ENCODE measurements at places on chromosomes 12 and 14.

GRCh38 chr12:42541965-42542364 is 47.6 kb downstream of the PRICKLE1 start:
- no peak for DNase-seq

GRCh38 chr12:128755566-128755965 is 68.2 kb downstream of the SLC15A4 start:
- DNase-seq: no peak

DNA sequence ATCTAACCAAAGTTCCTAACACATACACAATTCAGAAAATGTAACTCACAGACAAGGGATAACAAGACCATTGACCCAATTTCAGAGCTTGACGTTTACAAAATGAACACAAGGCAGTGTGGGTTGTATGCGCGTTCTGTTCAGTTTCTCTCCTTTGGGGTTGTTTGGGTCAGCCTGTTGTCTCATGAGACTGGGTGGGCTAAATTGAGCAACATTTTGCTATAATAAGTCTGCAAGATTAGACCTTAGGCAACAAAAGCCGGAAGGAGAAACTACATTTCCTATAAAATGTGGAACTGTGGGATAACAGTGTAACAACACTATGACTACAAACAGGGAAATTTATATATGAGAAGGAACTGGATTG is 18.8 kb upstream of the LTA4H start:
- DNase-seq: peak; percentile 18

- DNase-seq: peak; percentile 19
Measured at GRCh38 chr12:31928246-31929026, 30.8 kb upstream of the RESF1 start.

- no peak for DNase-seq
Measured at GRCh38 chr12:18430425-18431048, 169.2 kb downstream of the PIK3C2G start.

GRCh38 chr14:63893701-63894458 is 41.1 kb downstream of the SYNE2 start:
- DNase-seq: no peak

DNA sequence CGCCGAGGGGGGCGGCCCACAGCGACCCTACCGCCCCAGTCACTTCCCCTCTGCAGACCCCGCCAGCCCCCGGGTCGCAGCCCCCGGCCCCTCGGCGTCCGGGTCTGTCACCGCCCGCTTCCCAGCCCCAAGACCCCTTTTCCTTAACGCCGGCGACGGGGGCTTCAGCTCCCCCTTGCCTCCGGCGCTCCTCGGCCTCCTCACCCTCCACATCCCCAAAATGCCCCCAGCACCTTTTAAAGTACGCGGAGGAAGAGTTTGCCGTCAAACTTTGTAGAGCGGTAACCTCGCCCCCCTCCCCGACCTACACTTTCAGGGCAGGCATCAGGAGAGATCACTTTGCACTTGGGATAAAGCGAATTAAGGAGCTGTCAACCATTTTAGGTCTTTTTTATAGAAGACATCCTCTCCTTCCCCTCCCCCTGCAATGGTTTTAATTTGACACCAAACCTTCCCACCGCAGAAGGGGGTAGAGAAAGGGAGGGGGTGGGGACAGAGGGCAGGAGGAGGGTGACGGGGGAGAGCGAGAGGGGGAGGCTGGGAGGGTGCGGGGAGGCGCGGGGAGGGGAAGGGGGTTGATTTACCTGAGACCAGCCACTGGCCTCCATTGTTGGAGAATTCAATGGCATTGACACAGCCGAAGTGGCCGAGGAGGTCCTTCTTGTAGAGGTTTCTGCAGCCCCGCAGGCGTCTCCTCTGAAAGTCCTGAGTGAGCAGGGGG is 578 bp downstream of the DCAF5 start:
- DNase-seq: peak; percentile 42

- no peak for DNase-seq
Measured at GRCh38 chr12:92624236-92624635, 78.6 kb upstream of the PLEKHG7 start.

- no peak for DNase-seq
Measured at GRCh38 chr12:68903511-68903910, 29.5 kb downstream of the CPM start.

GRCh38 chr12:98296462-98297079 is 218.8 kb upstream of the TMPO start:
- no peak for DNase-seq

- no peak for DNase-seq
Measured at GRCh38 chr14:83019744-83020414, 1486.2 kb upstream of the SEL1L start.

GRCh38 chr12:15216036-15216889 is 5.0 kb downstream of the RERG start:
- DNase-seq: no peak

- DNase-seq: no peak
Measured at GRCh38 chr12:30573145-30573544, 122.5 kb downstream of the IPO8 start.

DNA sequence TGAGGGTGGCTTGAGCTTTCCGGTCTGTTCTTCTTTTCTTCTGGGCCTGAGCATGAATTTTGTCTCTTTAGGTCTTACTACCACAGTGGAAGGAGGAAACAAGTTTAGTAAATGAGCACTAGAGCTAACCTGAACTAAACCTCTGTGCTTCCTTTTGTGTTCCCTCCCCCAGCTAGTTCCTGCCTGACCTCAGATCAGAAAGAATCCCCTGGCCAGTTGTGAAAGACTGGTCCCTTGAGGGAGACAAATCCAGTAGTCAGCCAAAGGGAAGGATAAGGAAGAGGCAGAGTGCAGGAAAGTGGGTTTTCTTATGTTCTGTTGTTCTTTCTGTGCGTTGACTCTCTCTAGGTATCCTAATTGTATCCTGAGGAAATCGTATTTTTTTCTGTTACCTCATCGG is 17.5 kb downstream of the ZNF664 start:
- no peak for DNase-seq

DNA sequence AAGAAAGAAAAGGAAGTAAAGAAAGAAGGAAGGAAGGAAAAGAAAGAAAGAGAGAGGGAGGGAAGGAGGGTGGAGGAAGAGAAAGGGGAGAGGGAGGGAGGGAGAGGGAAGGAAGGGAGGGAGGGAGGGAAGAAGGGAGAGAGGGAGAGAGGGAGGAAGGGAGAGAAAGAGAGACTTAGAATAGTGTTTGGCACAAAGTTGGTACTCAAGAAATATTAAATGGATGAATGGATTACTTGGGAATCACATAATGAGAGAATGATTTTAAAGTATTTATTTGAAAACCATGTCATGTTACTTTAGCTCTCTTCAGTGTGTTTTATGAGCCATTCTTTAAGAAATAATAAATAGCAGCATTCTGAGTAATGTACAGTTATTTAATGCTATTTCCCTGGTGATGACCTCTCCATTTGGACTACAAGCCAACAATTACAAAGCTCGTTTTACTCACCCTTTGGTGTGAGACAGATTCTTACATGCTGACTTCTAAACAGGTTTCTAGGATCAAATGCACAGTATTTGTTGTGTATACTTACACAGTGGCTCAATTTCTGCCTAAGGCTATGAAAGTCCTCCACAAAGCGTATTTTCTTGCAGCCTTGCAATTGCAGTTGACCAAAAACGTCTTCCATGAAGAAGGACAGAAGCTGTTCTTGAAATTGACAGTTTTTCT is 861 bp downstream of the IL26 start:
- DNase-seq: no peak

DNA sequence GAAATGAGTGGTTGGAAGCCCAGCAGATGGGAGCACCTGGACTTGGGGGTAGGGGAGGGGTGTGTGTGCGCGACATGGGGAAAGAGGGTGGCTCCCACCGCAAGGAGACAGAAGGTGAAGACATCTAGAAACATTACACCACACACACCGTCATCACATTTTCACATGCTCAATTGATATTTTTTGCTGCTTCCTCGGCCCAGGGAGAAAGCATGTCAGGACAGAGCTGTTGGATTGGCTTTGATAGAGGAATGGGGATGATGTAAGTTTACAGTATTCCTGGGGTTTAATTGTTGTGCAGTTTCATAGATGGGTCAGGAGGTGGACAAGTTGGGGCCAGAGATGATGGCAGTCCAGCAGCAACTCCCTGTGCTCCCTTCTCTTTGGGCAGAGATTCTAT is 9.2 kb downstream of the GABARAPL1 start:
- no peak for DNase-seq

GRCh38 chr12:94925729-94926128 is 77.8 kb downstream of the NDUFA12 start:
- no peak for DNase-seq

GRCh38 chr12:108305520-108305919 is 33.6 kb downstream of the CMKLR1 start:
- DNase-seq: no peak

- DNase-seq: no peak
Measured at GRCh38 chr14:68106905-68107304, 287.3 kb downstream of the RAD51B start.

DNA sequence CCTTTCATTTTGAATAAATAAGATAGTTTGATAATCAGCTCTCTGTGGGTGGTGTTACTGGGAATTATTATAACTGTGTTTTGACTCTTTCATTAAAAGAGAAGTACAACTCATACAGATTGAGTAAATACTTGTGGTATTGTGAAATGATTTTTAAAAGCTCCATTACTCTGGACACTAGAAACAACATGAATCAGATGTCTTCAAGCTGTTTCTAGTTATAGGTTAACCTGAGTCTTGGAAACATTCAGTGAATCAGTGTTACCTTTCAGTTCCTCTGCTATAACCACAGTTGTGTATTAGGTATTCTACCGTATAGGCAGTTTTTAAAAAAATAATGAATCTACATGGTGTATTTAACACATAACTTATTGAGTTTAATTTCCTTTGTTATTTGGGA is 128.4 kb upstream of the SSTR1 start:
- DNase-seq: no peak

DNA sequence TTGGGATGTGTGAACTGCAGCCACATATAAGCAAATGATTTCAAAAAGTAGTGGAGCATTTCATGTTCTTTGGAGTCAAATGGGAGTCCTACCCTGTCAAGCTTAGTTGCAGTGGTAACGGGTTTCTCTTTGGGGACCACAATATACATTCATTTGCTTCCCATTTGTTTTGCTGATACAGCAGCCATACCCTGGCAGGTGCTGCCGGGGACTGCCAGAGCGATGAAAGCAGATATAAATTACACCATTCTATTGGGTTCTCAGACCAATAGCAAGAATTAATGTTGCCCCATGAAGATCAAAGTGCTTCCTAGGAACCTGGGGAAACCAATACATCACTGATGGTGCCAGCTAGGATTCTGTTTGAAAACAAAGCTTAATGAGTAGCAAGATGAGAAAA is 1621.5 kb upstream of the FLRT2 start:
- no peak for DNase-seq

GRCh38 chr12:28223858-28224257 is 33.6 kb downstream of the CCDC91 start:
- DNase-seq: no peak

DNA sequence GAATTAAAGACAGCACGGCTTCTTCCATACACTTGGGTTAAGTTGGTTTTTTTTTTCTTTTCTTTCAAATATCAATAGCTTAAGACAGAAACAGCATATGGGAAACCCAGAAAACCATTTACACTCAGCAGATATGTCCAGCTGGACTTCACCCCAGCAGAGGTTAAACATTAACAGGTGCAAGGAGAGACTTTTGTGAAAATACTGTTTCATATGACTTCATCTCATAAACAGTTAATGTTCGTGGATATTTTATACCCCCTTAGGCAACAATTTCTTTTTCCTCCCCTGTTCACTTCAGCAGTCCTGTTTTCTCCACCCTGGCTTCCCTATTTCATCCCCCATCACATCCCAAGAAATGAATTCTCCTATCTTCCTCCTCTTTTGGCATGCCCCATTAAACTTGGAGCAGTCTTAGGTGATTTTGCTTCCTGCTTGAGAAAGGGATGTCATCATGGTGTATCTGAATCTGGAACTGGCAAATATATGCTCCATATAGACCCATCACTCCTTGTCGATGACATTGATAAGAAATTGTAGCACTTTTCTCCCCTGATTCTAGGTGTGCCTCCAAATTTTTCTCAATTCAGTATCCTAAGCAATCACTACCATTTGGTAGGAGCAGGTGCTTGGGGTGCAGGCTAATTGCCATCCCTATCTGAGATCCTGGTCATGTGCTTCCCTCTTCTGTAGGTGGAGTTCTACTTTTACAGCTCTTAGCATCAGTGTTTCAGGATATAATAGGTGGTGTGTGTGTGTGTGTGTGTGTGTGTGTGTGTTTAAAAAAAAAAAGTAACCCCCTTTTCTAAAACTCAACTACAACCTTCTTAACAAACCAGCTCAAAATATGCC is 67.9 kb downstream of the BMP4 start:
- no peak for DNase-seq

DNA sequence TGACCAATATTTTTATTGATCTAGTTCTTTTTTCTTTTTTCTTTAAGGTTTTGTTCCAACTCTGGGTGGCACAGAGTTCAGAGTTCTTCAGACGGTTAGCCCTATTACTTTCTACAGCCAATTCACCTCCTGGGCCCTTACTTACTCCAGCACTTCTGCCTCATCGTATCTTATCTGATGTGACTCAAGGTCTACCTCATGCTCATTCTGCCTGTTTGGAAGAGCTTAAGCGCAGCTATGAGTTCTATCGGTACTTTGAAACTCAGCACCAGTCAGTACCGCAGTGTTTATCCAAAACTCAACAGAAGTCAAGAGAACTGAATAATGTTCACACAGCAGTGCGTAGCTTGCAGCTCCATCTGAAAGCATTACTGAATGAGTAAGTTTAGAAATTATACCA is 64.7 kb downstream of the VEZT start:
- DNase-seq: no peak

GRCh38 chr12:113907446-113908180 is 58.5 kb downstream of the RBM19 start:
- no peak for DNase-seq

DNA sequence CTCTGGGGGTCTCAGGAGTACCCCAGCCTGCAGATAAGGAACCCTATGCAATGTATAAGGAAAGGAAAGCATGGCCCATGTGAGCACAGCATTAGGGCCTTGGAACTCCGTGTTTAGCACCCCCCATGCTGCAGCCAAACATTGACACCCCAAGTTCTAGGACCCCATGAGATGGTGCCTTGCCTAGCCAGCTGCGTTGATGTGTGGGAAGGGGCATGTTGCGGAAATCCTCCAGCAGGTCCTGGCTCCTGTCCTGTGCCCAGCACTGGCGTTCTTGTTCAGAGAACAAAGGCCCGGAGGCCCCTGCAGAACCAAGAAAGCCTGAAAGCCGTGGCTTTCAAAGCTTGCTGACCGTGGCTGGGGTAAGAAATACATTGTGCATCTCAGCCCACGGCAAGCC is 99.4 kb upstream of the DIO3 start:
- DNase-seq: no peak

DNA sequence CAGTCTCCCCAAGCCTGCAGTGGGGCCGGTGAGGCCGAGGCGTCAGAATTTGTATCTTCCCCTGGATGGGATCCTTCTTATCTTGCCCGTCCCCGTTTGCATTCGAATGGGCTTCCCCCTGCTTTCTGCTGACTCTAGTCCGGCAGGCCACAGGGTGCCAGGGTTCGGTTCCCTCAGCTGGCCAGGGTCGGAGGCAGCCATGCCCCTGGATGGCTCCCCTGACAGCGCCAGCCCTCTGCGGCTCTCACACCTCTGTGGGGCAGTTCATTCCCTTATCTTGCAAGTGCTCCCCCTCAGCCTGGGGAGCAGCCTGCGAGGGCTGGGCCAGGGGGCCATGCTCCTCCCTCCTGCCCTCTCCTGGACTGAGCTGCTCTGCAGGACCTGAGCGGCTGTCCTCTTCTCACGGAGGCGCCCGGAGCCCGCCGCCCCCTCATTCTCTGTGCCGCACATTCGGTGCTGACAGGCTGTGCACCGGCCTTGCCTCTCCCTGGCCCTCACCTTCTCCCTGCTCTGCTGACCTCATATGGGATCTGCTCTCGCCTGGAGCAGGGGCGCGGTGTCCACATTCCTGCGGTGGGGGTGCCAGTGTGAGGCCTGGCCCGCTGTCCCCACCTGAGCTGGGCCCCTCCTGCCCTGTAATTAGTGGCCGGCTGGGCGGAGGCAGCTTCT is 32.8 kb downstream of the KIF26A start:
- no peak for DNase-seq

All from CD4-positive, alpha-beta T cell (primary cell).